Upper lobe of left lung (tissue), 6 donors: ENCODE measurements at places on chromosomes 7 and 10.
A peak's percentile ranks its signal among the peaks of the same experiment; 100 is the strongest.

- DNase-seq, result no peak
Measured at GRCh38 chr7:104795616-104796398, 218.2 kb upstream of the KMT2E start.

DNA sequence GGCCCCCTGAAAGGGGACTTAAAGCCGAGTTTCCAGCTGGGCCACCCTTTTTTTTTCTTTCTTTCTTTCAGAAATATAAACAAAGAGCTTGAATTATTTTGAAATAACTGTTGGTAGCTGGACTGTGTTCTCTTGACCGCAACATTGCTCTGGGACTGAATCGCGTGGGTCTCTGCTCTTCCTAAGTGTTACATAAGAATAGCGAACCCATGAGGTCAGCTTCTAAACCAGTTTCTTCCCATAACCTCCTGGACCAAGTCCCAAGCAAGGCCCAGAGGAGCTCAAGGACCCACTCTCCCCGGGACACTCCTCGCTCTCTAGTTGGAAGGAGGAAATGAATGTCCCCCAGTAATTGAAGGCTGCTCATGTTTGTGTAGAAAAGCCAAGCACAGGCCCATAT, 91.1 kb downstream of the CXCL12 start:
- DNase-seq, result peak; percentile 82

DNA sequence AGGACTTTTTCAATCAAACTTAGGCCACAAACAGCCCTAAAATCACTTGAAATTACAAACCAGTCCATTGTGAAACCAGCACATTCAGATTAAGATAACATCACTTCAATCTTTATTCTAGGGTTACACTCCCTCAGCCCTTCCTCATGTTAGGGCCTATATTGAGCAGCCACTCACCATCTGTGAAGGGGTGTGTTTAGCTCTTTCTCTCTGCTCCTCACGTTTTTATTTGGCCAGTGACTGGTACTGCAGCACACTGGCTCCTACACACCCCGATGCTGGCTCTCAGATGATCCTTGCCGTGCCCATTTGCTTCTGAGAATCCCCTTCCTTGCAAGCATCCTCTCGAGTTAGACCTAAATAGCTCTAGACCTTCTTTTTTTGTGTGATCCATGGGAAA, 604.5 kb downstream of the INHBA start:
- no peak for DNase-seq

GRCh38 chr10:9362721-9363120, 1308.2 kb downstream of the GATA3 start:
- no peak for DNase-seq

DNA sequence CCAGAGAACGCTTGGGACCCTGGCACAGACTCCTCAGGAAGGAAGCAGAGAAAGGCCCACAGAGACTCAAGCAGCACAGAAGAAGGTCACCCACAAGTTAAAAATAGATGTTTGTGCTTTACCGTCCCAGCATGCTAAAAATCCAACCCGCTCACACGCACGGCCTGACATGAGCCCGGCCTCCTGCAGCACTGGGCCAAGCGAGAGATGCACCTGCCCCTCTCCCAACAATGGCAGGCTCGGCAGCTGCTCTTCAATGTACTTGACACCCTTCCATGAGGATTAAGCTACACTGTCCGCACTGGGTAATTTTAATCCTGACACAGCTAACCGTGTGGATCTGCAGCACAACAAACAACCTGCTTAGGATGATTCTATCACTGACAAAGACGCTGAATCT, 9.3 kb downstream of the DIP2C start:
- no peak for DNase-seq

GRCh38 chr7:92547579-92547978, 19.0 kb downstream of the RBM48 start:
- no peak for DNase-seq
